Posterior vena cava (tissue), 2 donors: ENCODE measurements at places on chromosomes 3 and 15. TPM values are rescaled to one million over a fixed set of nuclear protein-coding genes. Genes with fewer than 3 reads are reported as not detected.

DNA sequence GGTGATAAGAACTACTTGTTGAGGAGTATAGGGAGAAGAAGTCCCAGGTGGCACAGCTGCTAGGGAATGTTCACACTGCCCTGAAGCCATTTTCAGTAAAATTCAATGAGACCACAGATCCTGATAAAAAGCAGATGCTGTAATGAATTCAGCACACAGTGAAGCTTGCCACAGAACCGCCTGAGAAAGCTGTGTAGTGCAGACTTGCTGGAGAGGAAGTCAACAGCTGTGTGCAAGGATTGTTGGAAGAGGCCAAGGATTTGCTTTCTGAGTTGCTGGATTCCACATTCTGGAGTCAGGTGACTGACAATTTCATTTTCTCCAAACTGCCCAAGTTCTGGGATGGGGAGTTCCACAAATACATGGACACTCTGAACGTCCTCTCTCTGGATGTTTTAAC, 70.9 kb downstream of the ANP32A start:
- no peak for DNase-seq

- no peak for DNase-seq
These were observed 6.2 kb upstream of the CCDC80 start for GRCh38 chr3:112647122-112647521.

DNA sequence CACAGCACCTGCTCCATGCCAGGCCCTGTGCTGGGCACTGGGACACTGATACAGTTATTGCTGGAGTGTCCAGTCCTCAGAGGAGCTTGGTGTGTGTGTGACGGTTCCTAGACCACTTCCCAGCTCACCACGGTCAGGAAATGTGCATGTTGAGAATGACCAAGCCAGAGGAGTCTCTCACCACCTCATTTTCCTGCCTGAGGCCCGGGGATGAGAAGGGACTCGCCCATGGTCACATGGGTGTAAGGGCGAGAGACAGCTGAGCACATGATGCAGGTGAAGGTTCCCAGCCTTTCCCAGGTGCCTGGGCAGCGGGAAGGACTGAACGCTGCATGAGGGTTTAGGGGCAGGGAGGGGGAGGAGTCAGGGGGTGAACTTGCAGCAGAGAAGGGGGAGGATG, 180.9 kb upstream of the TLE3 start:
- DNase-seq: peak; percentile 26

DNA sequence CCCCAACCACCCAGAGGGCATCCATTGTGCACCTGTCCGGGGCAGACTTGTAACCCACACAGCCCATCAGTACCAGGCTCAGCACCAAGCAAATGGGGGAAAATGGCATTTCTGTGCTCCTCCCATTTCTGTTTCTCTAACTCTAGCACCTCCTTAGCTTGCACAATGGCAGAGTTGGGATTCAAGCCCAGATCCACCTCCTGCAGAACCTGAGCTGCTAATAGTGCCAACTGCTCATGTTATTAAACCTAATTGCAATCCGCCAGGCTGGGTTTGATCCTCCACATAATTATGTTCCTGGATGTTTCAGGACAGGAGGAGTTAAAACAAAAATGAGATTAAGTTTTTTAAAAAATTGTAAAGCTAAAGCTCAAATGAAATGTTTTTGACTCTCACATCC, 235.0 kb downstream of the OCA2 start:
- no peak for DNase-seq

DNA sequence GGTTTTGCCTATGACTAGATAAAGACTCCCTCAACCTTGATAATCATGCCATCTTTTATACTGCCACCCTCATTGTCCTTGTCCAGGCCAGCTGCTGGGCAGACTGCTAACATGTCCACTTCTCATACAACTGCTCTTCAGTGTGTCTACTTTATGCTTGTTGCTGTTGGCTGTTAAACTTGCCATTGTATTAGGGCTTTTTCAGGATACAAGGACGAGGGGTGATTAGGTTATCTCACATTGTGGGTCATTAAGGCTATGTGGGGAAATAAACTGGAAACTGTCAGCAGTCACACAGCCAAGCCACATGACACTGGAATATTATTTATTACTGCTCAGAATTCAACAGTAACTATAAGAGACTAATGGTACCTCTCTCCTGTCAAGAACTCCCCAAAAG, 36.1 kb downstream of the STARD9 start:
- no peak for DNase-seq

DNA sequence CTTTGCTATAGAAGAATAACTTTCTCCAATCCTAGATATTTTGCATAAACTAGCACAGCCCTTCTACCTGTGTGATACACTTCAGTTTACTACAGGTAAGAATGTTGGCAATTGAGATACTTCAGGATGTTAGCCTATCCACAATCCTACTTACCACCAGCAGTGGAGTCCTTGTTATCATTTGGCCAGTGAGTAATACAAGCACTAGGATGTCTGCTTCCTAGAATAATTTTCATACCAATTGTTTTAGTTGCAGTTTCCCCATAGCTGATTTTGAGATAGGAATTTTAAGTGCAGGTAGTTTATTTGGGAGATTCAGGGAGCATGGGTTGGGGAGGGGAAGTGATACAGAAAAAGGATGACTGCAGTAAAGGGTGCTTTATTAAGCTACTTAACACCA, 147.2 kb downstream of the EPHA6 start:
- no peak for DNase-seq

DNA sequence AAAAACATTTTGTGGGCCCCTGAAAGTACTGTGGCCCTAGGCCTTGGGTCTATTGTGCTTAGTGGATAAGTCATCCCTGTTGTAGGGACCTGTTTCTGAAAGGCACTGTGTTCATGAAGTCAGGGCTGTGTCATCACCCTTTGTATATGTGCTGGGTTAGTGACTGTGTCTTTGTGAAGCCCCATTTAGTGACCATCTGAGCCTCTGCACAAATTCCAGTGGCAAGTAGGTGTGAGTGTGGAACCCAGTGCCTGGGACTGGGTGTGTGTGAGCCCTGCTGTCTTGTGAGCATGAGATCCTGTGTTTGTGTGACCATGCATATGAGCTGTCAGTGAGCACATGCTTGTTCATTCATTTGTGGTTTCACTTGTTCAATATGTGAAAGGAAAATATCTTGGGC, 1.2 kb upstream of the HYAL1 start:
- DNase-seq: no peak

- DNase-seq: no peak
These were observed 4.3 kb upstream of the CCDC50 start for GRCh38 chr3:191324936-191325335.

DNA sequence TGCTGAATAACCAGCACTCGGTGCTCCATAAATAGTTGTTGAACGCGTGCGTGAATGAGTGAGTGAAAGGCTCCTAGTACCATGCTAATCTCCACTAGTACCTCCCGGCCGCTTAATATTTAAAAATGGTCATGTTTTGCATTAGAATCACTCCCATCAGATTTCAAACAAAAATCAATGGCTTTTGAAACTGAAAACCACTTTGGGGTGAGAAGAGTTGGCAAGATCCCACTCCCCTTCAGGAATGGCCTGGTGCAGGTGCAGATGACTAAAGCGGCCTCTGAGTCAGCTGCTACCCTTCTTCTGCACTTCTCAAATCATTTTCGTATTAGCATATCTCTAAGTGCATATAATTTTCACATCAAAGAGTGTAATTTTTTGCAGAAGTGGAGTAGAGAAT, 425.3 kb upstream of the PROK2 start:
- no peak for DNase-seq

DNA sequence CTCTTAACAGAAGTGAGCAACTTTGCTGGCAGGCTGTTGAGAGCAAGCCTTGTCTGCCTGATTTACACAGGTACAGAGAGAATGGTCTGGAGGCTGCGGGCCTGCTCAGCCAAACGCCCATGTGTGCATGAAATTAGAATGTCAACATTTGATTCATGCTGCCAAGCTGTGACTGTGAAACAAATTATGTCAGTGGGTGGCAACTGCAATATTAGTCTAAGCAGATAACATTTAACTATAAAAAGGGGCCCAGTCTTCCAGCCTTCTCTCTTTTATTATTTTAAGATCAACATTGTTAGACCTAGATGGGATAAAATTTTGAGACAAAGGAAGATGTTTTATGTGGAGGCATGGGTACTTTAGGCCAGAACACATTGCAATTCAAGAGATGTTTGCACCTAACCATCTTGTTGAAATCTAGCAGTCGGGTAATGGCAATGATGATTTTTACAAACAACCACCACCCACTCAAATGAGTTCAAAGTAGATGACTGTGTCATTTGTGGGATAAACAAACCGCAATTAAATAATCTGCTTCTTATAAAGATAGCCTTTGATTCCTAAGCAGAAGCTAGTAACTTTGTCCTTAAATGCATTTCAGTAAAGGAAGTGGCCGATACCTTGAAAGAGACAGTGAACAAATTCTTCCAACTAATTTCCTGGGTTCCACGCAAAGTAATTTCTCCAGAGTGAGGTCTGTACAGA, 70.2 kb downstream of the FOXB1 start:
- DNase-seq: no peak

- no peak for DNase-seq
These were observed 93.6 kb upstream of the CGNL1 start for GRCh38 chr15:57282686-57283085.

GRCh38 chr3:158350971-158351370, 220.0 kb upstream of the MLF1 start:
- no peak for DNase-seq

- no peak for DNase-seq
These were observed 14.6 kb downstream of the GABPB1 start for GRCh38 chr15:50340416-50340815.

DNA sequence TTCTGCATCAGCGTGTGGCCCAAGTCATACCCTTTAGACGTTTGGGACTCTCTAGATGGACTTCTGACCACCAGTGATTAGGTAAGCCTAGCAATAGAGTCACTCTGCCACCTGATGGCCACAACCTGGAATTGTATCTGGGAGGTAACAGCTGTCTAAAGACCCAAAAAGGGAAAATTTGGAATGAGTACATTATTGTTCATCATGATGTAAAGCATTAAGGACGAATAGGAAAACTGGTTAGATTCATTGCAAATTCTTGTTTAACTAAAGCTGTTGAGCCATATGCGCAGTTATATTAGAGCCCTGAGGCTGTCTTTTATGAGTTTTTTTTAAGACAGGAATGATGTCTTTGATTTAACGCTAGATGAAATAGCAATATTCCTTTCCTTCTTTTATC, 63.6 kb downstream of the FAM81A start:
- DNase-seq: no peak

- no peak for DNase-seq
These were observed 241.0 kb downstream of the ATP8B4 start for GRCh38 chr15:49877873-49878521.

GRCh38 chr15:40252438-40253166, 13.7 kb downstream of the PAK6 start:
- peak; percentile 79 for DNase-seq

GRCh38 chr15:23998056-23998455, 311.0 kb upstream of the NDN start:
- no peak for DNase-seq

DNA sequence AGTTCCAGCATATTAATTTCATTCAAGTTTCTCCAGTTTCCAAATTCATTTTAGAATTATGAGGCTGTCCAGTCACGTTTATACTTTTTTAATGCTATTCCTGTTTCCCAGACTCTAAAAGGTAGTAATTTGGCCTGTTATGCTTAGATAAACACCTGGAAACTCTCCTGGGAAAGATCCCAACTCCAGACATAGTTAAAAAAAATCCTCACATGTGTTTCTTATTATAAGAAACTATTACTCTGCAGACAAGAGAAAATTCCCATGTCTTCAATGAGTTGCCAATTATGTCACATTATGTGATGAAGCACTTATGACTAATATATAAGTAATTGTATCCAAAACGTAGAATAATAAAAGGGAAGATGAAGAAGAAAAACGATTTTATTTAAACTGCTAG, 137.1 kb upstream of the TMC3 start:
- DNase-seq: no peak

DNA sequence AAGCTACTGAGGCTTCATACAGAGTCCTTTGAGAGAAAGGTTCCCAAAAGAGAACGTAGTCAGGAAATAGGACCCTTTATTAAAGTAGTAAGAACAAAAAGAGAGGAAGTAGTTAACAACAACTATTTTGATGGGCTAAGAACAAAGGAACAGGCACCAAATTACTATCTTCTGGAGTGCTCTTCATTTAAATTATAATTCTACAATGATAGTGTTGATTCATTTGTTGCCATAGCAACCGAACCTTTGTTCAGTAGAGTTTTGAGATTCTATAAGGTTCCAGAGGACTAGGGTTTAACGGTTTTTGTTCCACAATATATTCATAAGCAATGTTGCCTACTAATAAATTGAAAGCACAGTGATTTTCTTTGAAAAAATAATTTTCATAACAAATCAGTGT, 78.8 kb downstream of the CMSS1 start:
- no peak for DNase-seq

DNA sequence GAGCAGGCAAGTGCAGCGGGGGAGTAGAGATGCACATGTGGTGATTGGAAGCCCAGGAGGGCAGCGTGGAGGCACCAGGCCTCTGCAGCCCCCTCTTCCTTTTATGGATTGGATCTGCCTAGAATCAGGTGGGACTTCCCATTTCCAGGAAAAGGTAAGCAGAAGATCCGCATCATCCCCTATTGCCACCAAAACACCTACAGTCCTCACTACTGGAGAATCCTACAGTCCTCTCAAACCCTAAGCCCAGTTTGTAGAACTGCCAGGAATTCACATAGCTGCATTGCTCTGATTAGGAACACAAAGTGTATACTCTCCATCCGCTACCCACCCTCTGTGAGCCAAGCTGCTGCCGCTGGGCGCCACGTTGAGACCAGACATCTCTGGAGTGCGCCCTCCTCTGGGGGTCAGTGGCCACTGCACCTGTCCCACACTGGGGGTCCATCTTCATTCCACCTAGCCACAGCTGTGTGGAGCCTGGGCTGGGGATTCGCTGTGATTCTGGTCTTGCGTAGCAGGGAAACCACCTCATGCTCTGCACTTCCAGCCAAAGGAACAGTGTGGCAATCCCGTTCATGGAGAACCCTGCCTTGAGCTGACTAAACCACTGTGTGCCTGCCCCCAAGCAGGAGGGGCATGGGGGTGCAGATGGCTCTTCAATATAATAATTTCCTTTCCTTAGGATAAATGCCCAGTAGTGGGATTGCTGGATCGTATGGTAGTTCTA, 88.9 kb upstream of the PTX3 start:
- no peak for DNase-seq

CFAP100 gene
- not detected for total RNA-seq

GOLGA6L6 gene
- total RNA-seq: not detected

COL6A5 gene
- total RNA-seq: not detected

ZNF662 gene
- 9.8 TPM for total RNA-seq

UBR1 gene
- total RNA-seq: 36.5 TPM

GYG1 gene
- 106 TPM for total RNA-seq

ACKR2 gene
- total RNA-seq: 20.6 TPM

GHSR gene
- not detected for total RNA-seq

KCNAB1 gene
- 14.0 TPM for total RNA-seq

TXNRD3 gene
- 12.1 TPM for total RNA-seq

TMEM212 gene
- total RNA-seq: not detected

MESP2 gene
- 0.32 TPM for total RNA-seq

VWA5B2 gene
- not detected for total RNA-seq

KLF15 gene
- total RNA-seq: 15.5 TPM

ZBED2 gene
- total RNA-seq: not detected

NSMCE3 gene
- total RNA-seq: 5.9 TPM

NR2C2 gene
- 43.5 TPM for total RNA-seq

GUCA1C gene
- not detected for total RNA-seq
